ENCODE measurements at places on chromosomes 6 and 20.
A peak's percentile ranks its signal among the peaks of the same experiment; 100 is the strongest.

GRCh38 chr6:103027271-103027931, 1633.9 kb downstream of the GRIK2 start:
- DNase-seq, result no peak

GRCh38 chr20:38211200-38212097, 46.4 kb upstream of the TGM2 start:
- DNase-seq, result no peak

- no peak for DNase-seq
Measured at GRCh38 chr20:40640667-40641066, 48.4 kb downstream of the MAFB start.

GRCh38 chr6:102907181-102907580, 1513.7 kb downstream of the GRIK2 start:
- DNase-seq, result no peak

DNA sequence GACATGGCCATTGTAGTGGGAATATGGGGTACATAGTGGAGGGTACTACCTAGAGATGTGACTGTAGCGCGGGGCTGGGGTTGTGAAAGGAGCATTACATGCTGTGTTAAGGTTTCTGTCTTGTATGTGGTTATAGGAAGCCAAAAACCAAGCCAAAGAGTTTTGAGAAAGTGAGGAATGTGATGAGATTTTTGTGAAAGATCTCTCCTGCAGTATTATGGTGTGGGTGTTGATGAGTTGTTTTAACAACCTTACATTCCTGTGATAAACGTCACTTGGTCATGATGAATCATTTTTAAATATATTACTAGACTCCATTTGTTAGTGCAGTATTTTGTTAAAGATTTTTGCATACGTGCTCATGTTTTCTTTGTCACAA, 48.9 kb downstream of the ZFAND3 start:
- no peak for DNase-seq

GRCh38 chr6:15368186-15368585, 122.3 kb downstream of the JARID2 start:
- no peak for DNase-seq

DNA sequence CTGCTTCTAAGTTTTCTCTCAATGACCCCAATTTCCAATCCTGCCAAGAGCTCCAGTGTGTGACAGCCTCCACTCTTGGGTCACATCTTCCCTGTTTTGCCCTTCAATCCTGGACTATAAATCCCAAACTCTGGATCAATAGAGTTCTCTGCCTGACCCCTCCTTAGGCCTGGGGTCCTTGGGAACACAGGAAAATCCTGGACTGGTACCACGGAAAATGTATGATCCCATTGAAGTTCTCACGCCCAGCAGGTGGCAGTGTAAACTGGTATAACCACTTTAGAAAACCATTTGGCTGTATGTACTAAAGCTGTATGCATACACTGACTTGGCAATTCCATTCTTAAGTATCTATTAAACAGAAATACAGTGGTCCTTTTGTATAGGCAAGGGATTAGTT, 98.0 kb downstream of the SNAP25 start:
- no peak for DNase-seq

DNA sequence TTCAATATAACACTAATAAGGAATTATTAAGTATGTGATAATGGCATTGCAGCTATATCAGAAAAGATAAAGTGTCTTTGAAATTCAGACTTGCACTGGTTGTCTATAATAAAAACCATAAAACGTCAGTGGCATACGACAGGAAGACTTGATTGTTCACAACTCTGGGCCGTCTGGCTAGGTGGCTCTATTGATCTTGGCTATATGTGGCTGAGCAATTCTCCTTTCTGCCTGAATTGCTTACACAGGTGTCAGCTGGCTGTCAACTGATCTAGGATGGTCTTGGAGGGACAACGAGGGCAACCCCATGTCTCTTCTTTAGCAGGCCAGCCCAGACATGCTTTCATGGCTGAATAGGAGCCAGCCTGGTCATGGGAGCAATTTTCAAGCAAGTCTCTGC, 359.1 kb downstream of the QKI start:
- no peak for DNase-seq

GRCh38 chr6:113558431-113558830, 298.7 kb upstream of the MARCKS start:
- no peak for DNase-seq

- no peak for DNase-seq
Measured at GRCh38 chr6:31094389-31094881, 17.9 kb downstream of the C6orf15 start.

DNA sequence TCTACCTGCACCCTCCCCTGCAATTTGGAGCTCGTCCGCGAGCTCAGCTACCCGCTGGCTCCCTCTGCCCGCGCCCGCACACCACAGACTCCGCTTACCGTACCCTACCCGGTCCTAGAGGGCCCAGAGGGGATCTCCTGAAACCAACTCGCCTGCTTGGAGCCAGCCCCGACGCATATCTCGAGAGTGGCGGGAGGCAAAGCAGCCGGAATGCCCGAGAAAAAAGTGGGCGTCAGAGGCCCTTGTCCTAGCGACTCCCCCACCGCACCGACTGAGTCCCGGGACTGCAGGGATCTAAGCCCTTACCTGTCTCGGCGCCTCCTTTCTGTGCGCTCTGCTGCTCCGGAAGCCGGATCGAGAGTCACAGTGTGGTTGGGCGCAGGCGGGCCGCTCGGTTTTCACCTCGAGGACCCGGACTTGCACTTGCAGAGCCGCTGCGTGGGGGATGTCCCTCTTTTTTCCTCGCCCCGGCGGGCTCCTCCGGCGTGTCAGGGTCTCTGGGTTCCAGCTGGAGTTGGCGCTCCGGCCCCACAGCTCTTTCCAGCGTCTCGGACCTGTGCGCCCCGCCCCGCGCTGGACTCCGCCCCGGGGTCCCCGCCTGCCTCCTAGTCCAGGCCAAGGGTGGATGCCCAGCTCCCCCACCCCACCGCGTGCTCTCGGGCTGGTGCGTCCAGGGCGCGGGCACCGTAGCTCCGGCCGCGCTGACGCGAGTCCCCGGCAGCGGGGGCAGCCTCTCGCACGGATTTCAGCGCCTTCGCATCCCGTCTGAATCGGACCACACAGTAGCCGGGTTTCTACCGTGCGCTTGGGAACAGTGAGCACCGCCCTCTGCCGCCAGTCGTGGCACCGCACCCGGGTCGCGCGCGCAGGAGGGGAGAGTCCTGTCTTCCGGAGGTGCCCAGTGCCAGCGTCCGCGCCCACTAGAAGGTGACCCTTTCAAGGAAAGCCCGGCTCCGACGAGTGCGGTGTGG, at the start of gene PROKR2:
PROKR2 (minus strand) TSS at position 767 of the 971 bp plus-strand sequence. CDS start 2,585 bp downstream, outside the sequence.
- no peak for DNase-seq

DNA sequence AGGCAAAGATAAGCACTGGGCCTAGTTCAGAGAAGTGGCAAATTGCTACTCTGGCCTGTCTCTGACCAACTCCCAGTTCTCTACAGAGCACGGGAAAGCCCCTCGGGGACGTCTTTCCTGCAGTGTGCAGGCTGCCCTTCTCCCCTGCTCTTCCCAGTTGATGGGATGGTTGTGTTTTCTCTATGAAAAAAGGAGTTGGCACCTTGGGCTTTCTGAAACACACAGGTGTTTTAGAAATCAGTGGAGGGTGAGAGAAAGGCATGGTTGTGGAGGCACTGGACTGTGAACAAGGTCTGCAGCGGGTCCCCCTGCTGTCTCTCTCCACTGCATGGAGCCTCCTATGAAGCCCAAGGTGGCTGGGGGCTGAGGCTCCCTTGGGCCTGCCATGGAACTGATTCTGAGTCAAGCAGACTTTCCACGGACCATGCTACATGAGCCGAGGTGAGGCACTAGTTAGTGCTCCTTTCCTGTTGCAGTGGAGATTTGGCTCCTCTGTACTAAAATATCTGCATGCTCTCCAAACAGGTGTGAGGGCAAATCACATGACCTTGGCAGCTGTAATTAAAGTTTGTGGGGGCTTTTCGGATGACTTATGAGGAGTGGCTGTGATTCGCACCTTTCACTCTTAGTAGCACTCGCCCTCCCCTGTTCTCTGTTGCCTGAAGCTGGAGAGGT, 16.3 kb downstream of the GTSF1L start:
- no peak for DNase-seq

DNA sequence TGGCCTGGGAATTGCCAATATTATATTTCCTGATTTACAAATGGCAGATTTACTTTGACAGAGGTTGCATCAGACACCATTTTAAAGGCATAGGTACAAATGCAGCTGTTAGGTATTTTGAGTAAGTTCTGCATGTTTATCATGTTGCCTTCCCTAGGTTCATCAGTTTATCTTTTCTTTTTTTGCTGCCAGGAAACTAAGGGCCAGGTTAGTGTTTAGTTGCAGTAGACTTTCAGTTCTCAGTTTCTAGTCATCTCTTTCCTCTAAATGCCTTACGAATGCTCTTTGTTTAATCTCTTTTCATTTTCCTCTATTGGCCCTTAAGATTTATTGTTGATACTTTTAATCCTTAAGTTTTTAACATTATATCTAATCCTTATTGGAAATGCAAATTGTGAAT, 129.9 kb downstream of the SMAP1 start:
- DNase-seq, result no peak

- peak; percentile 80 for DNase-seq
Measured at GRCh38 chr6:13767121-13767808, 47.1 kb downstream of the MCUR1 start.

GRCh38 chr6:122202576-122203137, 196.8 kb upstream of the HSF2 start:
- no peak for DNase-seq

DNA sequence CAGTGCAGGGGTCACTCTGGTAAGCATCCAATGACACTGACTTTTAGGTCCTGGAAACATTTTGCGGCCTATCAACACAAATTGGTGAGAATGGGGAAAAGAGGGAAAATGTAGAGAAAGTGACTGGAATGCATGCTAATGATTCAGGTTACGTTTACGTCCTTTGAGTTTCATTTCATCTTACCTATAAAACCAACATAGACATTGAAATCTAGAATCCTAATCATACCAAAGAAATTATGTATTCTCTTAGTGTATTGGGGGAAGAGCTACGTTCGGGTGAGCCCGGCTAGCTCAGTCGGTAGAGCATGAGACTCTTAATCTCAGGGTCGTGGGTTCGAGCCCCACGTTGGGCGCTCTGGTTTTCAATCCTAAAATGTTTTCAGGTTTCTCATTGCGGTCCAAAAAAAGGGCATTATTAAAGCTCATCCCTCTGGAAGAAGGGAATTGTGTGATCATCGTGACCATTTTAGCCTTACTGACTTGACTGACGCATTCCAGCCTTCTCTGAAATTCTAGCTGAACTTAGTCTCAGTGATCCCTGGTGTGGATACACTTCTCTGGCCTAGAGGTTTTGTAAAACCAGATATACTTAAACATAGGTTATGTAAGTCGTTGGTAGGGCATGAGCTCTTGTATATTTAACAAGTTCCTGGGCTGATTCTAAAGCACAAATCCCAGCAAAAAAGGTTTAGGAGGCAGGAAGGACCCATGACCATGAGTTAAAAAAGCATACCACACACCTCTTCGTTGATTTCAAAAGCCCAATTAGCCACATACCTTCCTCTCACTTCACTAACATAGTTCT, 18.3 kb downstream of the HMGN4 start:
- DNase-seq, result peak; percentile 86

DNA sequence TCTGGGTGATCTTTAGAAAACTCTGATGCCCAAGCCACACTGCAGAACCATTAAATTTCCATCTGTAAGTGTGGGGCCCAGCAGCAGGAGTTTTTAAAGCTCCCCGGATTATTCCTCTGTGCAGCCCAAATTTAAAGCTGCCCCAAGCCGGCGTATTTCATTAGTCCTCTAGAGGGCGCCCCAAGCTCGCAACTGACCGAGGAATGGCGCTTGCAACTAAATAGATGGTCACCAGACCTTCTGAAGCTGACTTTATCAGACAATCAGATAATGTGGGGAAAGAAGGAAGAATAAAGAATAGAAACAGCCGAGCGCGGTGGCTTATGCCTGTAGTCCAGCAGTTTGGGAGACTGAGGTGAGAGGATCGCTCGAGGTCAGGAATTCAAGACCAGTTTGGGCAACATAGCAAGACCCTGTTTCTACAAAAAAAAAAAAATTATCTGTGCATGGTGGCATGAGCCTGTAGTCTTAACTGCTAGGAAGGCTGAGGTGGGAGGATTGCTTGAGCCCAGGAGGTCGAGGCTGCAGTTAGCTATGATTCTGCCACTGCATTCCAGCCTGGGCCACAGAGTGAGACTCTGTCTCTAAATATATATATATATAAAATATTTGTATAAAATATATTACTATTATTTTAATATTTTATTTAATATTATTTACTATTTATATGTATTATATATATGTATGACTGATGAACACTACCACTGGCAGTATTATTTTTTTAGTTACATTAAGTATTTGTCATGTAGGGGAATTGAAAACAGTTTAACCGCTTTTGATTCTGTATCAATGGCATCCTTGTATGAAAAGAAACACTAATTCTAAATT, 56.0 kb downstream of the OTOR start:
- peak; percentile 37 for DNase-seq

DNA sequence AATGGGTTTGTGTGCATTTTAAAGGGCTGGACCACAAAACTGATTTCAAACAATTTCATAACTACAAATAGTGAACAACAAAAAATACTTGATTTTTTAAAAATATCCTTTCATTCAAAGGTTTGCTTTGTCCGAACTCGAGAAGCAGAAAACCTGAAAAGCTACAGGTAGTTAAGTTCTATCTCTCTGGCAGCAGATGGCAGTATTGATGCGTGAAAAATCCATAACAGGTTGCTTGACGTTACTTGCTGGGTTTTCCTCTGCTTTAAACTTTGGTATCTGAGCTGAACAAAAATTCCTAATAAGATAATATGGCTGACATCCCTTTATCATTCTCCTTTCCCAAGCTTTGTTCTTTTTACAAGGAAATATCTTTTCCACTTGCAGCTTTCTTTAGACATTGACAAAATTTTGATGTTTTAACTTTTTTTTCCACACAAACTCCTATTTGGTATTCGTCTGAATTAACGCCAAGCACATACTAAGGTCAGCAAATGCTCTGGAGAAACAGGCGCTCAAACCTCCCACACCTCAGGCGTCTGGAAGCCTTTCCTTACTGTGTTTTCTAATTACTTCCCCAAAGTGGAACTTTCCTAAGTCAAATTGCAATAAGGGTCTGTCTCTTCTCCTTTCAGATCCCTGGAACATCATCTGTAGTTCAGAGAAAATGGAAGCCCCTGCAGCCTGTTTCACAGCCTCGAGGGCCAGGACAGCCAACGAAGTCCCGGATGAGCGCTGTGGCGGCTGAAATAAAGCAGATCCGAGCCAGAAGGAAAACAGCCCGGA, 50.3 kb upstream of the GFRAL start:
- DNase-seq, result no peak

GRCh38 chr6:39886871-39887270, 47.4 kb downstream of the MOCS1 start:
- DNase-seq, result no peak
